ENCODE measurements at places on chromosomes 2 and 18.

DNA sequence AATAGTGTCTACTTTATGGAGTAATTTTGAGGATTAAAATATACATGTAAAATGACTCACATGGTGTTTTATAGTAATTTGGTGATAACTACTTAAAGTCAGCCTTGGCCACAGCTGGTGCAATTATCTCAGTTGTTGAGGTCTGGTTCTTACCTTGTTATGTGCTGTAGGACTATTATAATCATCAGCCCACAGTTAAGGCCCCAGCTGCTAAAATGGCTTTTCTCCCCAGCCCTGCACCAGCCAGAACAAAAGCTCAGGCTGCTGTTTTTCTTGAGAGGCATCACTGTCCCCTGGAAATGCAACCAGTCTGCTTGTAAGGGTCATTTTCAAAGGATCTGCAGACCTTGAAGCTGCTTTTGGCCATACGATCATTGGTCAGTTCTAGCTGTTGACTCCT, 283.3 kb upstream of the THUMPD2 start:
- H3K36me3 ChIP-seq: no peaks in the 10 kb centered on the region
- no peak overlapping the region for H3K4me3 ChIP-seq
- no peaks in the 10 kb centered on the region for H3K27me3 ChIP-seq
- H3K27ac ChIP-seq: no peak overlapping the region

GRCh38 chr2:241551599-241551997, 6.9 kb upstream of the BOK start:
- peak overlapping the region; percentile 40 for H3K27ac ChIP-seq
- peak overlapping the region; percentile 33 for H3K4me3 ChIP-seq
- H3K27me3 ChIP-seq: no peaks in the 10 kb centered on the region

- H3K27ac ChIP-seq: no peak overlapping the region
- H3K36me3 ChIP-seq: no peaks in the 10 kb centered on the region
- no peak for DNase-seq
Observed at GRCh38 chr2:44277541-44277940, 2.3 kb downstream of the SLC3A1 start.

- H3K36me3 ChIP-seq: no peaks in the 10 kb centered on the region
- H3K27me3 ChIP-seq: no peaks in the 10 kb centered on the region
- no peak overlapping the region for H3K4me3 ChIP-seq
- no peaks in the 10 kb centered on the region for H3K4me1 ChIP-seq
- DNase-seq: no peak
- H3K27ac ChIP-seq: no peak overlapping the region
Observed at GRCh38 chr2:165870346-165870745, 76.3 kb upstream of the GALNT3 start.

DNA sequence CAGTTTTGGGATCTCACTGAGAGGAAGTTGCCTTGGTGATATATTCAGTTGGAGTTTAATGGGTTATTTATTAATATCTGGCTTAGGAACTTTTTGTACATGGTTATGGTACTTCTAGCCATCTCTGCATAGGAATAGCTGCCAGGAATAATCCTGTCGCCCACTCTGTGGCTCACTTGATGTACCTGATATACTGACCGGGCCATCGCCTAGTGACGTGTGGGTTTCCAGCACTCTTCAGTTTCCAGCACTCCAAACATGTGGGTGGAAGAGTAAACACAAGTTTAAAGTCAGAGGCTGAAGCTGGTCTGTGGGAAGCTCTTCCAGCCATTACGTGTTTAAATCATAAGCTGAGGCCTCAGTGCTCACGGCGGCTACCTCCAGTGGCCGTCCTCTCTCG, 44.3 kb upstream of the AGAP1 start:
- H3K4me1 ChIP-seq: no peaks in the 10 kb centered on the region
- H3K4me3 ChIP-seq: no peak overlapping the region
- DNase-seq: no peak
- H3K27me3 ChIP-seq: 0 out of 2 replicates have a peak, but pooled peaks cover 2% of the 10 kb centered on the region
- H3K36me3 ChIP-seq: no peaks in the 10 kb centered on the region

- DNase-seq: no peak
- no peaks in the 10 kb centered on the region for H3K27me3 ChIP-seq
- peaks cover 39% of the 10 kb centered on the region for H3K4me1 ChIP-seq
- no peak overlapping the region for H3K27ac ChIP-seq
Observed at GRCh38 chr18:79446931-79447330, 51.2 kb downstream of the NFATC1 start.
